ENCODE measurements at places on chromosomes 2 and 18.

DNA sequence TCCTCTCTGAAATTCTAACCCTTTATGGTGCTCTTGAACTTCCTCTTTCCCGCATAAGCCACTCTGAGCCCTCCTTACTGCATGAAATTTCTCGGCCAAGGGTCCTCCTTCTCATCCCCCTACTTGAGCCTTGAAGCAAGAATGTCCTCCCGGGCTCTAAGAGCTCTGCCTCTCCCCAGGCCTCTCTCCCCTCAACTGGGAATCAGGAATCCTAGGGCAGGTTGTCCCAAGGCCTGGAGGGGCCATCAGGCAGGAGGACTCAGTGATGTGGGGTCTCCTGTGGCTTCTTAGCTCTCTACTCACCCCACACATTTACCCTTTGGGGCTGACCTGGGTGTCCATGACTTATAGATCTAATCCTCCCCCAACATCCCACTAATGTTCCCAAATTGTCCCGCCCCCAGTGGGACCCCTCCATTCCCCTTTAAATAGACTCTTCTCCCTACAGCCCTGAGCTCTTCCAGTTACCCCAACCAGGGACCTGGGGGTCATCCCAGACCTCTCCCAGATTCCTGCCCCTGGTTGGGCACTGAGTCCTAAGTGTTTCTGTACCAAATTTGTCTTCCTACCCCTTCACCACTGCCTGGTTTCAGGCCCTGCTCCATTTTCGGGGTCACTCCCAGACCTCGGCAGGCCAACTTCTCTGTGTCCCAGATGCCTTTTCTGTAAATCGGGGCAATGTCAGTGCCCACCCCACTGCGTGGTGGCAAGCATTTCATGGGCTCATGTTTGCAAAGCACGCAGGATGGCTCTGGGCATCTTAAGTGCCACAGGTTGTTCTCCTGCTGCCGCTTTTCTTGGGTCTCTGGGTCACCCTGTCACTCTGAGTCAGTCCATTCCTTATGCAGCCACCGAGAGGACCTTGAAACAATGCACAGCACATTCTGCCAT lies 171.2 kb downstream of the ASB1 start:
- DNase-seq, result no peak

DNA sequence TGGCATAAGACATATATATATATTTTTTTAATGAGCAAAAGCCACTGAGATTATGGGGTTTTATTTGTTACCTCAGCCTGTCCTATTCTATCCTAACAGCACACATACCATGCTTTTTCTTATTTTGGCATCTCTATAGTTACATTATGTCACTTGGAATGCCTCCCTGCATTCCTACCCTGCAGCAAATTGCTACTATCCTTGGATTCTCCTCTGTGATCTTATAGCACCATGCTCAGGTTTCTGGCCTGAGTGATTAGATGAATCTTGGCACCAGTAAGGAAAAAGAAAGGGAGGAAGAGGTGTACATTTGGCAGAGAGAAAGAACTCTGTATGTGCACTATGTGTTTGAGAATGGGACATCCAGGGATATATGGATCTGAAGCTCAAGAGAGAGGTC lies 86.3 kb upstream of the PELI1 start:
- no peak for DNase-seq

DNA sequence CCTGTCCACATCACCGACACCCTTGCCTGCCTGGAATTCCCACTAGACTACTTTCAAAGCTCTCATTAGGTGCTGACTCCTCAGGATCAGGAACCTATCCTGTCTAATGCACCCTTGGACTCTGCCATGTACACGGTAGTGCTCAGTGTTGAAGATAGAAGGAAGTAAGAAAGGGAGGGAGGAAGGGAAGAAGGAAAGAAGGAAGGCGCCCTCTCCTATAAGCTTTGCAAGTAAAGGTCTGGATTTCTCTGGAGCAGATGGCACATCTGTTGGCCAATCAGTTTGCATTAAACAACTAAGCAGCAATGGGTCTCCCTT lies 45.3 kb downstream of the SCTR start:
- no peak for DNase-seq

GRCh38 chr2:113672326-113672932 lies 45.4 kb downstream of the RABL2A start:
- no peak for DNase-seq

GRCh38 chr2:232551250-232551638 lies 755 bp downstream of the EIF4E2 start:
- DNase-seq, result no peak

DNA sequence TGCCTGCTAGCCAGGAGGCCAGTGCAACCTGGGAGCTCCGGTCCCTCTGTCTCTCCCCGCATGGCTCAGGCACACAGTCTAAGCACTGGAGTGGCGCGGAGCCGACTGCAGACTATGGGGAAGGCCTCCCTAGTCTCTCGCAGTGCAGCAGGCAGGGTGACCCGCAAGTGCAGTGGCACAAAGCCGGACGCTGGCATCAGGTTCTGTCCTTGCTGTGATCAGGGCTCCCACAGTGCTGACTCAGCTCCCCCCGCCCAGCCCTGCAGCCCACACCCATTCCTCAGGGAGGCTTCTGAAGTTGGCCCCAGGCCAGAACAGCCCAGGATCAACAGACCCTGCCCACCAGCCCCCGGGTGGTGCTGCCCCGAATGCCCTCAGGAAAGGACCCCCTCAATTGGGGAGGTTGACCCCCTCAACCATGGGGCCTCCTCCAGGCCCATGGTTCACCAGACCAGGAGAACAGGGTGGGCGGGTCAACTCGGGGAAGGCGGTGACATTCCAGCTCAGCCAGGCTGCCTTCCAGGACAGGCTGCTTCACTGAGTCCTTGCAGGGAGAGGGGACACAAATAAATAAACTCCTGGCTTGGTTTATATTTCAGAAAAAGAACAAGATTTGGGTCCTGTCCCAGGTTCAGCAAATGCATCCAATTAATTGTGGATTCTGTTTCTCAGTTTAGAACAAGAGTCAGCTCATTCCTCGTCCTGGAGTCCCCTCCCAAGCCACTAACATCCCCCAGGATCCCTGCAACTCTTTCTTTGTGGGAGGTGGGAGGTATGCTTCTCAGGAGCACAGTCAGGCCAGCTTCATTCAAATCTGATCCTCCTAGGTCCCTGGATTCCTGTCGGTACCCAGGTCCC lies 12.2 kb downstream of the BIN1 start:
- DNase-seq, result no peak

GRCh38 chr2:217438136-217438535 lies 564.7 kb downstream of the TNS1 start:
- DNase-seq, result no peak

- no peak for DNase-seq
Measured at GRCh38 chr2:135256531-135257260, 204.6 kb downstream of the RAB3GAP1 start.

DNA sequence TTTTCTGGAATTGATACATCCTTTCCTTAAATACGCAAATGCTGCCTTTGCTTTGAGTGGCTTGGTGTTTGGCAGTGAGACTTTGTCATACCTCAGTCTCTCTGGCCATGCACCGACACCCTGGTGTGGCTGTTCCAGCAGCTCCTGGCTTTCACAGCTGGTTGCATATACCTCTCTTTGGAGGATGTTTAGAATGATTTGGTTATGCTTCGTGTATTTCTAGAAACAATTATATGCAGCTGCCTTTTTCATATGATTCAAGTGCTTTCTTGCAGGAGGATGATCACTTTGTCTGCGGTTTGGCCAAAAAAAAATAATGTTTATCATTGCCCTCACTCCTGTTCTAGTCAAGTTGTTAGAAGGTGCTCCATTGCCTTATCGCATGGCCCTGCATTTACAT lies 95.0 kb upstream of the EML6 start:
- no peak for DNase-seq

- no peak for DNase-seq
Measured at GRCh38 chr2:60818272-60818671, 62.2 kb downstream of the PAPOLG start.

GRCh38 chr2:112054847-112055729 lies at the start of gene TMEM87B:
Gene TMEM87B, plus strand, starts transcription at chr2:112055269. Its CDS starts 323 bp downstream, at chr2:112055592.
- peak; percentile 82 for DNase-seq

- no peak for DNase-seq
Measured at GRCh38 chr18:12658426-12659138, 675 bp upstream of the SPIRE1 start.

GRCh38 chr2:188131281-188131680 lies 160.4 kb upstream of the GULP1 start:
- DNase-seq, result no peak

DNA sequence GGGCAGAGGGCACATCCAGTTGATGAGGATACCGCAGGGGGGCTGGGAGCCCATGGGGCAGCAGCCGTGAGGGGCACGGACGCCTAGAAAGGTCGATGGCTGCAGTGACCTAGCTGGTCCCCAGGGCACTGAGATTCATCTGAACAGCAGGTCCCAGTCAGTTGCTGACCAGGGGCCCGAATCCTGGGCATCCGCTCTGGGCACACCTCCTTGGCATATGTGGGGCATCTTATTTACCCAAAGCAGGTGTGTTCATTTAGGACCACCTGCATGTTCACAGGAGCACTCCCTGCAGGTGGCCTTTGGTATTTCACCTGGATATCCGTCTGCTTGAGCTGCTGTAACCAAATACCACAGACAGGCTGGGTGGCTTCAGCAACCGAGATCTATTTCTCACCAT lies 72.0 kb upstream of the ODC1 start:
- DNase-seq, result no peak
